ENCODE measurements at places on chromosomes 5 and 9.

DNA sequence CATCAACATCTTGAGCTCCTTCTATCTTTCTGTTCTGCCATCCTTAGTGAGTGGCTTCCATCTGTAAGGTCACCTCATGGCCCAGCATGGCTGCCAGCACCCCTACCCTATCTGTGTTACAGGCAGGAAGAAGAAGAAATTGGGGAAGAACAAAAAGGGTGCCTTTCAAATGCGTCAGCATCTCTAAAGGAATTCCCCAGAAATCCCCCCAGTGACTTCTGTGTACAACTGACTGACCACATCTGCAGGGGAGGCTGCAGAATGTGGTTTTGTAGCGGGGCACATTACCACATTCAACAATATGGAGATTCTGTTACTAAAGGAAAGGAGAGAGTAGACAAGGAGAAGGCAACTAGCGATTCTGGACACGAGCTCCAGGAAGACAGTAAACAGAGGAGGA, 40.1 kb downstream of the ALG2 start:
- DNase-seq = no peak

GRCh38 chr5:25481463-25481862, 836.7 kb upstream of the CDH10 start:
- DNase-seq = no peak

GRCh38 chr9:35079041-35079425, 709 bp downstream of the FANCG start:
- no peak for DNase-seq

DNA sequence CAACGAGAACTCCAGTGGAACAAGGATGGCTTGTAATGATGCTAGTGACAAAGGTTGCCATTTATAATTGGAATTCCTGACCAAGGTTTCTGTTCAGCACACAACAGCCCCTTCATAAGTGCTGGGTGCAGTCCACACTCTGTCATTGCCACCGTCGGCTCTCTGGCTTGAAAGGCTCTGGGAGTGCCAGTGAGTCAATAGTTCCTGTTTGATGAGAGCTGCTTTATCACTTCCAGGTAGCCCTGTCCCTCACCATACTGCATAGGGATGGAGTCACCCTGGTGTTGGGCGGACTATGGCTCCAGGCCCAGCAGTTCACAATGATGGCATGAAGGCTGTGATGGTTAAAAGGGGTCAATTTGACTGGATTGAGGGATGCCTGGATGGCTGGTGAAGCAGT, 34.6 kb upstream of the SEMA4D start:
- no peak for DNase-seq

DNA sequence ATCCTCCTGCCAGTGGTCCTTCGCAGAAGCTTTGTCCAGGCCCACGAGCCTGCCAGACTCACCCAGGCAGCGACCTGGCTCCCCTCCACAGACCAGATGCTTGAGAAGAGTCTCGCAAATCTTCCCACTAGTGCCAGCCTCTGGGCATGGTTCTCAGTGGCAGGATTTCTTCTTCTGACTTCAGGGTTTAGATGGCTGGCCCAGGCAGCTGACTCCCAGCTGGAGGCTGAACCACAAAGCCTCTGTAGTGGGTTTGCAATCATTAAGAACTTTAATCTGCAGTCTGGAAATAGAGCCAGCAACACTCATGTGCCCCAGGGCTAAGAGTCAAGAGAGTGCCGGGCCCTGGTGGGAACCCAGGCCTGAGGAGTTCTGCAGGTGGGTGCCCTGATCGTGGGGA, 90.6 kb upstream of the ICE1 start:
- DNase-seq = no peak

DNA sequence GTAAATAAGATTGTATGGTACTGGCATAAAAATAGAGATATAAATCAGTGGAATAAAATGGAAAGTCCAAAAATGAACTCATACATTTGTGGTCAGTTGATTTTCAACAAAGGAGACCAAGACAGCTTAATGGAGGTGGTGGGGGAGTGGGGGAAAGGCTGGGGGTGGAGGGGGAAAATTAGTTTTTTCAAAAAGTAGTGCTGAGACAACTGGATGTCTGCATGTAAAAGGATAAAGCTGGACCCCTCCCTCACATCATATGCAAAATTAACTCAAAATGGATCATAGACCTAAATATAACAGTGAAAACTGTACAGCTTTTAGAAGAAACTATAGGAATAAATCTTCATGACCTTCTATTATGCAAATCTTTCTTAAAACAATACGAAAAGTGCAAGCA, 107.0 kb downstream of the HMHB1 start:
- no peak for DNase-seq

GRCh38 chr5:60492958-60493357, 207.0 kb downstream of the DEPDC1B start:
- DNase-seq = no peak

GRCh38 chr5:37184748-37185364, 64.3 kb downstream of the CPLANE1 start:
- DNase-seq = no peak

DNA sequence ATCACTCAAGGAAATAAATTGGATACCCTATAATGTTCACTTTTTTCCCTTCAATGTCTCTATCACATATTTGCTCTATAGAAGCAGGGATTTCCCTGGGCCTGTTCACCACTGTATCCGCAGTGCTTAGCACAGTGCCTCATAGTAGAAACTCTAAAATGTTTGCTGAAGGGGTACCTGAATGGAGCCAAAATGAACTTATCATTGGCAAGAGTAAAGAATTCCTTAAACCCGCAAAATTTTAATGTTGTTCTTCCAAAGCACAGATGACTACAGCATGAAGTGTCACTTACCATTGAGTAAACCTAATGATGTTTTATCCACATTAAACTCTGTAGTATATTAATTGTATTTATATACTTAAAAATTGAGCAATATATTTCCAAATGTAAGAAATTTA, 96.1 kb downstream of the JAKMIP2 start:
- DNase-seq = no peak

DNA sequence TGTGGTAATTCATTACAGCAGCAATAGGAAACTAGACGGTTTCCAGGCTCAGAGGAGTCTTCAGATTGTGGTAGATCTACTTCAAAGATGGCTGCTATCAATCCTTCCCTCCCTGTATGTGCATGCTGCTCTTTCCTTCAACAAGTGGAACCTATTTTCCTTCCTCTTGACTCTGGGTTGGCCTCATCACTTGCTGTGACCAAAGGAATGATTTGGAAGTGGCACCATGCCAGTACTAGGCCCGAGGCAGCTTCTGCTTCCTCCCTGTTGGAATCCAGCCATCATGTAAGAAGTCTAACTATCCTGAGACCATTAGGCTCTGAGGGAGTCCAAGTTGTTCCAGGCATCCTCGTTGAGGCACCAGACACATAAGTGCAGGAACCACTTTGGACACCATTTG, 46.5 kb upstream of the MCTP1 start:
- no peak for DNase-seq

DNA sequence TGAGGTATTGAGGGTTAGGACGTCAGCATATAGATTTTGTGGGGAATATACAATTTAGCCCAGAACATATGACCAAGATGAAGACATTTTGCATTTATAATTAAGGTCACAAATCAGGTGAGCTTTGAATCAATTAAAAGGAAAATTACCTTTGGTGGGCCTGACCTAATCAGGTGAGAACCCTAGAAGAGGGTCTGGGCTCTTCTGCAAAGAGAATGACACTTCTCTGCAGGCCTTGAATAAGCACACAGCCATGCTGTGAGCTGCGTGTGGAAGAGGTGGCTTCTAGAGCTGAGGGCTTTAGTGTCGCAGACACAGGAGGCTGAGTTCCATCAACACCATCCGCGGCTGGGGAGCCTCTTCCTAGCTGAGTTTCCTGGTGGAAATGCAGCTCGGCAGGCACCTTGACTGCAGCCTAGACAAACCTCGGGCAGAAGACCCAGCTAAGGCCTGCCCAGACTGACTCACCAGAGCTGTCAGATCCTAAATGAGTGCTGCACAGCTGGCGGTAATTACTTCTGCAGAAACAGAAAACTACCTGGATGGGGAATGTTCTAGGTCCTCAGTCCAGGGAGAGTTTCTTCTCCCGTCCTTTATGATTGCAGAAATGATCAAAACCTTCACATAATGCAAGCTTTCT, 287.5 kb upstream of the IRX1 start:
- no peak for DNase-seq

DNA sequence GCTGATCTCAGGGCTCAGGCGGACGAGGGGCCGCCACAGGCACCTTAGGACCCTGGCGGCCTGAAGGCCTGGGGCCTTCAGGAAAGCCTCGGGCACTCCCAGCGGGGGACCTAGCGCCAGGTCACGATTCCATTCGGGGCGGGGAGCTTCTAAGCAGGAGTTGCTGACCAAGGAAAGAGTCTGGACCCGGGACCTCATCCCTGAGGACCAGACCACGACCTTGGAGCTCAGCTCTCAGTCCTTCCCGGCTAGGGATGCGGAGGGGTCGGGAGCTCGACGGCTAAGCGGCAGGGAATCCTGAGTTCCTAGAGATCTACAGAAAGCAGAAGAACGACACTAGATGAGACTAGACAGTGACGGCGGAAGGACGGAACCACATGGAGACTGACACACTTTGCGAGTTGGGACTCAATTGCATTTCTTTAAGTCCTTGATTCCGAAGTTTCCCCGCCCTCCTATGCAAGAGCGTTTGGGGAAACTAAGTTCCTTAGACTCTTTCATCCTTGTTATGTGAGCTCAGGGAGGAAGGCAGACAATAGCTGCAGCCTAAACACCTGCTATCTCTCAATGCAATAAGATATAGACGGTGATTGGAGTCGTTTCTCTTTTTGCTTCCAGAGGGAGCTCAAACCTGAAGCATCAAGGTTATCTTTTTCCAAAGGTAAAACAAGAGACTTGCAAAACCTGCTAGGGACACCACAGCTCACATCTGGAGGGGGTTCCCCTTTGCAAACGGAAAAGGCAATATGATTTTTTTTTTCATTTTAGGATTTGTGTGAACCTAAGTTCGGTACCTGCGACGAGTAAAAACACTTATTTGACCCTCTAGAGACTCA, 9.7 kb downstream of the NR2F1-AS1 start:
- DNase-seq = no peak

GRCh38 chr9:127199001-127199791, 65.4 kb upstream of the GARNL3 start:
- no peak for DNase-seq

- DNase-seq = no peak
These were observed 84.7 kb downstream of the ELAVL2 start for GRCh38 chr9:23741351-23741750.

DNA sequence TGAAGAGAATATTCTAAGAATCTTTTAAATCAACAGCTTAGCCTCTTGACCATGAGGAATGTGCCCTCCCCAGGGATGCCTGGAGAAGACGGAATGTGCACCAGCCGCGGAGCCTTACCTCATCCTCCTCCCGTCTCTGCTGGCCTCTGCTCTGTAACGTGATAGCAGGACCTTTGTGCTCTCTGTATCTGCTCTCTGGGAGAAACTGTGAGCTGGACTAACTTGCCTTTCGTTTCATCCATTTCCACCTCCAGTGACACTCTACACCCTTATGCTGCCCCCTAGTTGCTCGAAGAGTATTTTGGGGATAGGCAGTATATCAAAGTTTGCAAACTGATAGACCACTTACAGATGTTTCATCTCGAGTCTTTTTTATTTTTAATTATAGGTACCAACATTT, 141.4 kb downstream of the NPR3 start:
- DNase-seq = no peak

- DNase-seq = no peak
These were observed 443.0 kb downstream of the PLK2 start for GRCh38 chr5:58016877-58017276.

Data from coronary artery (tissue), 2 donors.